ENCODE measurements at places on chromosomes 2 and 18.

DNA sequence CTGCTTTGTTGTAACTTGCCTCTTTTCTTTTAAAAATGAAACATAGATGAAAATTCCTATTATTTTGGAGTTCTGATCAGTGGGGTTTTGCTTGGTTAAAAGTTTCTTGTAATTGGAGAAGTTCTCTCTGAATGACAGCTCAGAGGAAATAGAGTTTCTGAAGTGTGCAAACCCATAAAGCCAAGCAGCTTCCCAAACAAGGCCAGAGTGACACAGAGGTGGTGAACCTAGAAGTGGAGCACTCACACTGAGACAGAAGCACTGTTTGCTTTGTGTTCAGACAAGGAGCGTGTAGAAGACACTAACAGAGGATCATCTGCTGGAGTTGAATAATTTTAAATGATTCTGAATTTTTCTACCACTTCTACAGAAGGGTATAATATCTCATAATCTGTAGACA lies 49.2 kb downstream of the FBXO48 start:
- DNase-seq, result peak; percentile 54

- DNase-seq, result no peak
These were observed 67.7 kb downstream of the COLEC12 start for GRCh38 chr18:432791-433190.

DNA sequence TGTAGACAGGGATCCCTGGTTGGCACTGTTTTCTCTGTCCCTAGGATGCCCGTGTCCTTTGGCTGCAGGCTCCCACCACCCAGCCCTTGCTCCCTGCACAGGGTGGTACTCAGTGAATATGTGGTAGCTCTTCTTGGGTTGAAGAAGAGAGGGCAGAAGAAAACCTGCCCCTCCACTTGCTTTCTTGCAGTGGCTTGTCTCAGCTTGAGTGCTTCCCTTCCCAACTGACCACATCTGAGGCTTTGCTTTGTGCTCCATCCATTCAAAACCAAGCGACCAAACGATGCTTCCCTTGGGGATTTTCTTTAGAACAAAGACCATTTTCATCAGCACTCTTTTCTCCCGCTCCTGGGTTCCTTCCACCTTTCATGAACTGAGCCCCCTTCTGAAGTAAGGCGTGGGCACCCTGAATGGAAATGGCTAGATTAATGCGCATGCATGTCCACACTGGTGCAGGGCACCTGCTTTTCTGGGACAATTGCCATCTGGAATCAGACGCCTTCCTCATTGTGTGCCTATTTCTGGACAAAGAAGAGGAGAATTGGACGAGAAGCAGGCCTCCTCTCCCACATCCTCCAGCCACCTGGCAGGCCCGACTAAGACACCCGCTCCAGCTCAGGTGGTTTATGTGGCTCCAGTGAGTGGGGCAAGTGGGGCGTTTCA lies 59.1 kb downstream of the ARL4C start:
- no peak for DNase-seq

GRCh38 chr2:214261683-214262082 lies 149.2 kb upstream of the VWC2L start:
- DNase-seq, result no peak

GRCh38 chr2:112162341-112162740 lies 24.2 kb downstream of the FBLN7 start:
- DNase-seq, result no peak
